ENCODE measurements at places on chromosomes 3 and 15.

DNA sequence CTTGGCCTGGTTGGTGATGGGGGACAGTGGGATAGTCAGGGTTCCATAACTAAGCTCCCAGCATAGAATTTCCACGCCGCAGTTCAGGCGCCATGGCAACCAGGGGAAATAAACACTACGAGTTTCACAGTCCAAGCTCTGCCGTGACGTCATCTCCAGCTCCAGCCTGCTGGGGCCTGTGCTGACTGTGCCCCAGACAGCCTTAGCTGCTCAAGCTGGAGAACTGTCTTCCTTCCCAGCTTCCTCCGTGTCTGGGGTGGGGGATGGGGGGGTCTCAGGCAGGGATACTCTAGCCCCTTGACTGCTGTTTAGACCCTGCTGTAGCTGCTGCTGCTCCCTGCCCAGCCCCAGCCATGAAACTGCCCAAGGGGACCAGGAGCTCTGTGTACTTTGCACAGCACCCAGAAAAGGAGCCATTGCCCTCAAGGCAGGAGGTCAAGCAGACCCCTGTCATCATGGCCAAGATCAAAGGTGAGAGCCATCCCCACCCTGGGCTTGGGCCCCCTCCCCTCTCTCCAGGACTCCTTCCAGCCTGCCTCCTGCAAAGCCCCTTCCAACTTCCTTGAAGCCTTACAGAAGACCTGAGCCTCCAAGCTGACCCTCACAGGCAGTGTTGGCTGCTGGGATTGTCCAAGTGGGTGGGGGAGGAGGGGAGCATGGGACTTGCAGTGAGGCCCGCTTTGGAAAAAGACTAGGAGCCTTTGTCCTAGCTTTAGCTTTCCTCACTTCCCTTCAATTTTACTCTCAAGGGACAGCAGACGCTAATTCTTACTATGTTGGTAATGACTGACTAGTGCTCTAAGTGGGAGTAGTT, 11.4 kb upstream of the CSPG4 start:
- peak; percentile 46 for DNase-seq

DNA sequence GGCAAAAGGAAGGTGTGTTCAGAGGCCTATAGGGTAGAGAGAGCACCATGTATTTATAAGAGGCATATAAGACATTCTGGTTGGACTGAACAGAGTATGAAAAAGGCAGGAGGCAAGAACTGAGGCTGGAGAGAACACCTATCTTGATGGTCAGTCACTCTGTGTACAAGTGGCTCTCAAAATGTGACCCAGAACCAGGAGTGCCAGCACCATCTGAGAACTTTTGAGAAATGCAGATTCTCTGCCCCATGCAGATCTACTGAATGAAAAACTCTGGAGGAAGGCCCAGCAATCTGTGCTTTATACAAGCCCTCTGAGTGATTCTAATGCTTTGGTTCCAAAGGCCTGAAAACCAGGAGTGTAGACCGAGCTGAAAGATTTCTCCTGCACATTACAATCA, 324.0 kb upstream of the IL12A start:
- DNase-seq = no peak

GRCh38 chr3:45537616-45537969, 57.0 kb upstream of the LIMD1 start:
- no peak for DNase-seq

DNA sequence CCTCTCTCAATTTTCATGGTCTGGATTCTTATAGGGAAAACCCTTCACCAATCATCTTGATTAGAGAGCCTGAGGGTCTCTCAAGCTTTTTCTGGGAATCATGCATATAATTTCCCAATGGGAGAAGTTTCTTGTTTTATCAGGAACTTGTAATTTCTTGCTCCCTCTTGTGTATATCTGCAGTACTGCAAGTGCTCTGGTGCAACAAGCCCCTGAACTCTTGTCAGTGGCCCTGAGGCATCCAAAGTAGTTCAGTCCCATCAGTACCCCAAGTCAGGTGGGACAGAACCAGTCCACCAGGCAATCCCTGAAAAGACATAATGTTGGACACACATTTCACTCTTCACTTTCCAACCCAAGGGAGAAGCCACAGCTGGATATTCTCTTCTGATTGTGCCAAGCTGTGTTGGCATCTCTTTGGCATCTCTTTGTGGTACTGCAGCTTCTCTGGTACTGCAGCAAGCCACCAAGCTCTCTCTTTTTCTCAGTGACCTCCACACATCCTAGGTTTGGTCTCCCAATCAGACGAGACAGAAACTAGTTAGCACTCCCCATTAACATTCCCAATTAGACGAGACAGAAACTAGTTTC, 214.5 kb downstream of the ZIC4 start:
- DNase-seq = no peak

DNA sequence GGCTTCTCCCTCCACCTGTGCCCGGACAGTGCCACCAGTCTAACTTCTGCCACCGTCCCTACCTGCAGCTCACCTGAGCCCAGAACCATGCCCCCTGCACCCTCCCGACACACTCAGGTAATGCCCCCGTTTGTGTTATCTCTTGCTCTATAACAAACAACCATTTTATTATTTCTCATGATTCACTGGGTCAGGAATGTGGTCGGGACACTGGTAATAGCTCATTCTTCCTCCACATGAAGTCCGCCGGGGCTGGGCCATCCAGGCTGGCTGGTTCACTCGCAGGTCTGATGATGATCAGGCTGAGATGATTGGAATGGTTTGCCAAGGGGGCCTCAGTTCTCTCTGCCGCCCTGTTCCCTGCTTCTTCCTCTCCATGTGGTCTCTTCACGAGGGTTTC, 20.3 kb upstream of the NR2E3 start:
- DNase-seq = no peak

GRCh38 chr3:30187366-30187765, 419.0 kb upstream of the TGFBR2 start:
- no peak for DNase-seq

- no peak for DNase-seq
Observed at GRCh38 chr3:15325228-15325627, 7.2 kb downstream of the SH3BP5 start.

GRCh38 chr3:134038071-134038491, 8.4 kb upstream of the SLCO2A1 start:
- DNase-seq = no peak

DNA sequence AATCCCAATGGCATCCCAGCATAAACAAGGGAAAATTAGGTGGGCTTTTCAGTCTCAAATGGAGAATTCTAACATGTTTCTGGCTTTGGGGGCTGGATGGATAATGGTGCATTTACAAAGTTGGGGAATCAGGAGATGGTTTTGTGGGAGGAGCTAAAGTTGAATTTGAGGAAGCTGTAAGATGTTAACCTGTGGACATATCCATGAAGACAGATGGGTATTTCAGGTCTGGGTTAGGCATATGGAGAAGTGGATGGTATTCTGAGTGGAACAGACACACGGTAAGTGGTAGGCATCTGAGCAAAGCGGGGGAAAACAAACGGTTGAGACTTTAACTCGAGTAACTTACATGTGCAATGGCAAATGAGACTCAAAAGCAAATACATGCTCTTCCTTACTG, 1.7 kb upstream of the LMLN start:
- DNase-seq = no peak

- no peak for DNase-seq
Observed at GRCh38 chr3:21417991-21418390, 333.0 kb downstream of the ZNF385D start.

- no peak for DNase-seq
Observed at GRCh38 chr15:51768018-51768417, 16.6 kb downstream of the TMOD2 start.

DNA sequence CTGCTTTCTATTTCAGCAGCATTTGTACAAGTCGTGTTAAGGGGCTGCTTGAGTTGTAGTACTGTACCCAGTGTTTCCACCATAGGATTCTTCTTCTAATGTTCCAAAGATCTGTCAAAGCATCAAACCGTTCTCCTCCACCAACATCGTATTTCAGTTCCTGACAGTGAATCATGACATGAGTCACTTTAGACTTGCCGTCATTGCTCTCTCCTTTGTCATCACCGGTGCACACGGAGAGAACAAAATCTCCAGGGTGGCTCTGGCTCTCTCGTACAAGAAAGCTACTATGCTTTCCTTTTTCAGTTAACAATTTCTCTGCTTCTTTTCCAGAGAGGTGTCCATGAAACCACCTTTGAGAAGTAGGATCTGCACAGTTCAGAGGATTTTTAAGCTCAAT, 270.9 kb upstream of the CCDC54 start:
- no peak for DNase-seq

DNA sequence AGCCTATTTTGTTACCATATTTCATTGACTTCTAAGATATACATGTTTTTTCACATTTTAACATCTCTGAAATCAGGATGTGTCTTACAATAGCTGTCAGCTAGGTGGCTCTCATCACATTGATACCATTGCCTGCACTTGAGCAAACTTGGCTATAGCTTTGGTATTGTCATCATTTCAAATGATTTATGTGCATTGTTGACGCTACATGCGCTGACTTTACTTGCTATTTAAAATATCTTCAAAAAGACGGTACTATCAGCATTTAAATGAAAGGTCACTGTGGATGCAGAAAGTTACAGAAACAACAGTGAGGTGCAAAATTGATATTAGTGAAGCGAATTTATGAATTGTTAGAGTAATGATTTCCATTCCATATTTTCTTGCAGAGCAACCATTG, 54.0 kb upstream of the ABHD2 start:
- DNase-seq = no peak

- DNase-seq = no peak
Observed at GRCh38 chr15:59657635-59658125, 365 bp upstream of the GTF2A2 start.

DNA sequence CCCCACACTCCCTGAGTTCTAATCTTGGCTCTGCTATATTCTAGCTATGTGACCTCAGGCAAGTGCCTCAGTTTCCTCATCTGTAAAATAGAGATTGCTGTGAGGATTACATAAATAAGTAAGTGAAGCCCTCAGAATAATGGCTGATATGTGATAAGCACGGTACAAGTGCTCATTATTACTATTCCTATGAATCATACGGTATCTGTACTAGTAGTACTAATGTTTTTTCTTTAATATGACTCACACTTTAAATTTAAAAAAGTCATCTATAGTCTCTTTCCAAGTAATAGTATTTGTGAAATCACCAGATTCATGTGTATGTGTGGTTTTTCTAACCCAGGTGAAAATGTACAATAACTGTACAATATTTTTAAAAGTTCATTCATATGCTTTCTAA, 58.7 kb downstream of the CLDN11 start:
- no peak for DNase-seq

- DNase-seq = no peak
Observed at GRCh38 chr3:154956815-154957214, 123.3 kb upstream of the MME start.

DNA sequence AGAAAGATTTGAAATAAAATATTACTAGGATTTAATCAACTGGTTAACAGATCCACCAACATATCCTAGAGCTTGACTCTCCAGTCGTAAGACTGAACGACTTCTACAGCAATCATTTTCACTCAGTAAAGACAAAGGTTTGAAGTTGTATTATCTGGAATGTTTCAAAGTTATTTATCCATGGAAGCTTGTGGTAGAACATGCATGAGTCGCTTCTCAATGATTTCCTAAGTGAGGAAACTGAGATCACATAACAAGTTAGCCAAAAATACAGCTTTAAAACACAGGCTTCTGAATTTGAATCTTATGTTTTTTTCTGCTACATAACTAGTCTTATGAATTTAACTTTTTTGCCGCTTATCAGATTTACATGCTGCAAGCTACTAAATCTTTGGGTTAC, 241.8 kb downstream of the FOXP1 start:
- DNase-seq = no peak

GRCh38 chr15:34126522-34126921, 24.6 kb downstream of the PGBD4 start:
- no peak for DNase-seq

- DNase-seq = no peak
Observed at GRCh38 chr3:32420126-32421038, 28.7 kb downstream of the CMTM7 start.

DNA sequence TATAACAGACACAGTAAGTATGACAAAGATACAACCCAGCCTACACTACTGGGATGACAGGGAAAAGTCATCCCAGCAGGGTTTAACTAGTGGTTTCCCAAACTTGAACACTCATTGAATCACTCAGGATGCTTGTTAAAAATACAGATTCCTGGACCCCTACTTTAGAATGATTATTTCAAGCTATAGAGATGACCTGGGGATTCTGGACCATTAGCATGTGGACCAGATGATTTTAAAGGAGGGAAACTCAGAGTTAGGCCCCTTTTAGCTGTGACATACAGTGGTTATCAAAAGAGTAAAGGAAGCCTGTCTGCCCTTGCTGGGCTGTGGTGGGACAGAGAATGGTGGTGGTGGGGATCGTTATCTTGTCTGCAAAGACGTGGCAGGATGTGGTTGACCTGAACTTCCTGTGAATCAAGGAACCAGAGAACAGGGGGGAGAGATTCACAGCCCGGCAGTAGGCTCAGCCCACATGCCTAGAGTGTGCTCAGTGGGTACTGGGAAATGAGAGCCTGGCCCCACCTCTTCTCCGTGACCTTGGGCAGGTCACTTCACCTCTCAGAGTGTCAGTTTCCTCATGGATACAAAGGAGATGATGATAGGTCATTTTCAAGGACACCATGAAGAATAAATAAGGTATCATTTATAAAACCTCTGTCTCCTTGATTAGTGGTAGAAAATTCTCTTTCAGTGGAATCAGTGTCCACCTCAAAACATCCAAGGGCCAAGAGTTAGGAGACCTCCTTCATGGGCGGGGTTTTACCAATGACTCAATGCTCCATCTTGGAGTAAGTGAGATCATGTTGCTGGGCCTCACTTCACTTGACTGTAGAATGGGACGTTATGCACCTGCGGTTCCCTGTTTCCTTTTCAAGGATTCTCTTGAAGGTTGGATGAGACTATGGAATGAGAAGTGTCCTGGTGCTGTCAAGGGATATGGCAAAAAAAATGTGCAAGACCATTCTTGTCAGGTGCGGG, 306.5 kb downstream of the RPLP1 start:
- DNase-seq = peak; percentile 81

DNA sequence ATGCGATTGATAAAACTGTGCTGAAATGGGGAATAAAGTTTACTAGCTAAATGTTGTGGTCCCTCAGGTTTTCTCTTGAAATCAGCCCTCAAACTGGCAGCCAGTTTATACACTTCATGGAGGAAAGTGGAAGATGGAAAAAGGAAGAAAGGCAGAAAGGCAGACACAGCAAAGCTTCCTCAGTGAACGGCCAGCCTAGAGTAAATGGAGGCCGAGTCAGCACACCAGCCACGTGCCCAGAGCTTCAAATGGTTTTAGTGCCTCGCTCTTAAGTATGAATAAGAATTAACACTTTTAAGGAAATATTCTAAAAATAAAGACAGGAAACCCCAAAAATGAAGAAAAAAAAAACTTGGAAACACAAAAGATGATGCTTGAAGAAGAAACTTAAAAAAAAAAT, 48.3 kb downstream of the GNB4 start:
- no peak for DNase-seq

- no peak for DNase-seq
Observed at GRCh38 chr3:196772102-196772501, 32.4 kb downstream of the PAK2 start.

Data from stimulated activated CD4-positive, alpha-beta T cell treated with anti-CD3 and anti-CD28 coated beads, Interleukin-4, amount 100 ng/mL, for 48 hours (primary cell).